ENCODE measurements at places on chromosomes 12 and 14.
A peak's percentile ranks its signal among the peaks of the same experiment; 100 is the strongest.

DNA sequence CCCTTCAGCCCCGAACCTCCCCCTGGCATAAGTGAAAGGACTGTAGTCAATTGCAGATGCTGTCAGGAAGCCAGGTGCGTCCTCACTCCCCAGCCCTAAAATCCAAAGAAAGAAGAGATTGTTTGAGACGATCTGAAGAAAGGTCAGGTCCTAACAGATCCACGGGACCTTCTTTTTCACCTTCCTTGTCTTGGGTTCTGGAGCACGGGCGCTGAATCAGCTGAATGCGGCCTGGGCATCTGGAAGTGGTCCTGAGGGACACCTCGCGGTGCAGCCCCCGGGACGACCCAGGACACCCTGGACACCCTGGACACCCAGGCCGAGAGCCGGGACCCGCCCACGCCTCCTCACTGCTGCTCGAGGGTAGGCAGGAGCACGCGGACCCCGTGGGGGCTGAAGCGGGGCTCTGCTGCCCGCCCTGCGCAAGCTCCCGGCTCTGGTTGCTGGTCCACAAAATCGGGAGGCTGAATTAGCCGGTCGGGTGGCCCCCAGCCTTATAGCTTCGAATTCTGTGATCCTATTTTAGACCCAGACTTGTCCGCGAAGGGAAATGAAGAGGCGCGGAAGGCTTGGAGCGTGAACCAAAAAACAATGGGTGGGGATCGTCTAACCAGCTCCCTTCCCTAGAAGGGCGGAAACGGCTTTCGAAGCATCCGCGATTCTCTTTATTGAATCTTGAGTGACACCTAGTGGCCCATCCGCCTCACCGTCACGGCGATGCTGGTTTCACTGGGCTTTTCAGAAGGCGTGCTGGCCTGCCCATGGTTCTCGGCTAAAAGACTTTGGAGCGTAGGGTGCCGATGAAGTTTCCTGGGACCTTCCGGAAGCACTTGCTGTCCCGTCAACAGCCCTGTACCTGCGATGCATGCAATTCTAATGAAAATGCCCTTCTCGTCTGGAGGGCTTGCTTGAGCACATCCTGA is 46.4 kb upstream of the PLXNC1 start:
- peak; percentile 80 for DNase-seq

- DNase-seq, result no peak
Observed at GRCh38 chr12:68393417-68393816, 61.3 kb upstream of the MDM1 start.

- DNase-seq, result no peak
Observed at GRCh38 chr12:52252728-52253343, 19.8 kb downstream of the KRT7 start.

DNA sequence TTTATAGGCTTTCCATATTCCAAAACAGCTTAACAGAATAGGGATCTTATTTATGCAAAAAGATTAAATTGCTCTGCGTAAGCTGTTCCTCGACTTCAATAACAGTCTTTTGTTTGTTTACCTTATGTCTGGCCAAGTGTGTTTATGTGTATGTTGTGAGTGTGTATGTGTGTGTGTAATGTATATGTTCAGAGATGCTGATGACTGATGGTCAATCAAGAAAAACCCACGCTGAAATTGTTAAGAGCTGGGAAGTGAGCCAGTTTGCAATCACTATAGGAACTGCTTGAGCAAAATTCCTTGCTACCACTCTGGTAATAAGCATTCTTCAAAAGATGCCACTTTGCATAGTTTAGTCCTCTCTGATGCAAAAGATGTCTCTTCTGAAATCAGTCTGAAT is 59.6 kb downstream of the PRKD1 start:
- DNase-seq, result peak; percentile 38

GRCh38 chr12:105459760-105460330 is 129.4 kb downstream of the C12orf75 start:
- DNase-seq, result no peak

DNA sequence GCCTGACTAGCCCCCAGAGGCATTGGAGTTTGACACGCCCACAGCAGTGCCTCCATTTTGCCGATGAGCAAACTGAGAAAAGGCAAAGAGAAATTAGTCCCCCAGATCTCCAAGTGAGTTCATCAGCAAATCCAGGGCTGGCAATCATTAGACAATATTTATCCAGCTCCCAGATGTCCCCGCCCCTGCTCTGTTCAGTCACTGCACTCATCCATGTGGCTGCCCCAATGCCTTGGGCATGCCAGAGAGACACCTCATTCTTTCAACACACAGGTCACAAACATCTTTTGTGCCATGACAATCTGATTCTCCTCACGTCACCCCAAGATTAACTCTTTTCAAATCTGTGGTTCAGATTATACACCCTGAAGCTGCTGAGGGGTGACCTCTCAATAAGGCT is 43.5 kb downstream of the DPF3 start:
- DNase-seq, result no peak
